ENCODE measurements at places on chromosomes 1 and 21. TPM values are rescaled to one million over a fixed set of nuclear protein-coding genes. Genes with fewer than 3 reads are reported as not detected.
A peak's percentile ranks its signal among the peaks of the same experiment; 100 is the strongest.

The OR2L3 gene
- polyA plus RNA-seq, result not detected

The MTFR1L gene
- 69.9 TPM for polyA plus RNA-seq

The LYST gene
- 67.9 TPM for polyA plus RNA-seq

The OLIG2 gene
- 0.20 TPM for polyA plus RNA-seq

The ASPM gene
- polyA plus RNA-seq, result 0.05 TPM

The KIRREL1 gene
- not detected for polyA plus RNA-seq

The SPRR2B gene
- polyA plus RNA-seq, result not detected

The C1orf94 gene
- not detected for polyA plus RNA-seq

The TLR5 gene
- 58.0 TPM for polyA plus RNA-seq

The SH2D5 gene
- not detected for polyA plus RNA-seq

The RXFP4 gene
- polyA plus RNA-seq, result not detected

The MARK1 gene
- polyA plus RNA-seq, result not detected

The SPATC1L gene
- 6.7 TPM for polyA plus RNA-seq

DNA sequence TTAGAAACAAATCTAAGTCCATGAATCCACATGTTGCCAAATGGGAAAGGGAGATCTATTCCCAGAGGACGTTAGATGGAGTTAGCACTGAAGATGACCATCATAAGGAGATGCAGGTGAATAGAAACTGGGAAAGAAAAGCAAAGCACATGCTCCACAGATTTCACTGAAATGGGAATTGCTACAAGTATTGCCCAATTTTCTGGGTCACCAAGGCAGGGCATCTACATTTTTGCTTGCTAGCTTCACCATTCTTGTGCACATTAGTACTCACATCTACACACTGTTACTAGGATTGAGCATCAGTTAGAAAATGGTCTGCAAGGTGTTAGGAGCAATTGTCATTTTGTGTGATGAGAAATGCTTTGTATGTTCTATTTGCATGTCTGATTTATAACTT, 99.1 kb downstream of the JAK1 start:
- DNase-seq, result no peak

GRCh38 chr1:7265771-7266371, 480.6 kb downstream of the CAMTA1 start:
- no peak for DNase-seq

DNA sequence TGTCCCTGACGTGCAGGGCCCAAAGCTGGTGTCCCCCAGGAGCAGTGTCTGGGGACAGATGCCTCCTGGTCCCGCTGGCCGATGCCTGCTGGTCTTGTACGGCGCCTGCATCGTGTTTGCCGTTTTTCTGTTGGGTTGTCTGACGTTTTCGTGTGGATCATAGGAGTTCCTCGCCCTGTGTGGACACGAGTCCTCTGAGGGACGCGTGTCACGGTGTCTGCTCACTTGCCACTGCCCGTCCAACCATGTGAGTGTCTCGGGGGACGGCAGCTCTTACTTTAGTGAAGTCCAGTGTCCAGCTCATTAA, 7.4 kb downstream of the MIB2 start:
- no peak for DNase-seq

GRCh38 chr1:172540635-172541034, 7.7 kb downstream of the SUCO start:
- DNase-seq, result no peak

- no peak for DNase-seq
Observed at GRCh38 chr1:223652436-223652941, 13.0 kb downstream of the CAPN8 start.

DNA sequence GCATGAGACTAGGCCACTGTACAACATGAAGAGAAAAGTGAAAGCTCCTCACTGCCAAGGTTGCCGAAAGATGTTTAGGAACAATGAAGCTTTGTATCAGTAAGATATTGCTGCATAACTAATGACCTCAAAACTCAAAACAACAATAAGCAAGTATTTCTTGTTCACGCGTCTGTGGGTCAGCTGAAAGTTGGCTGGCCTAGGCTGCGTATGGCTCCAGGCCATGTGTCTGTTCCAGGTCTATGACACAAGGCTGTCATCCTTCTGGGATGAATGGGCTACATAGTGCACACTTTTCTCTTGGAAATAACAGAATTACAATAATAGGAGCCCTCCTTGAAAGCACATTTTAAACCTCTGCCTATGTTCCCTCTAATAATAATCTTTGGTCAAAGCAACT, 515.9 kb downstream of the PLPP3 start:
- no peak for DNase-seq

- DNase-seq, result no peak
Observed at GRCh38 chr1:51355382-51355781, 25.0 kb upstream of the TTC39A start.

- DNase-seq, result no peak
Observed at GRCh38 chr1:161175771-161176453, 1.4 kb downstream of the B4GALT3 start.

GRCh38 chr1:85135392-85135798, 65.4 kb downstream of the SYDE2 start:
- DNase-seq, result no peak

GRCh38 chr21:44992608-44993031, 52.8 kb downstream of the SLX9 start:
- no peak for DNase-seq

- peak; percentile 16 for DNase-seq
Observed at GRCh38 chr1:162391790-162392563, 10.4 kb downstream of the C1orf226 start.

DNA sequence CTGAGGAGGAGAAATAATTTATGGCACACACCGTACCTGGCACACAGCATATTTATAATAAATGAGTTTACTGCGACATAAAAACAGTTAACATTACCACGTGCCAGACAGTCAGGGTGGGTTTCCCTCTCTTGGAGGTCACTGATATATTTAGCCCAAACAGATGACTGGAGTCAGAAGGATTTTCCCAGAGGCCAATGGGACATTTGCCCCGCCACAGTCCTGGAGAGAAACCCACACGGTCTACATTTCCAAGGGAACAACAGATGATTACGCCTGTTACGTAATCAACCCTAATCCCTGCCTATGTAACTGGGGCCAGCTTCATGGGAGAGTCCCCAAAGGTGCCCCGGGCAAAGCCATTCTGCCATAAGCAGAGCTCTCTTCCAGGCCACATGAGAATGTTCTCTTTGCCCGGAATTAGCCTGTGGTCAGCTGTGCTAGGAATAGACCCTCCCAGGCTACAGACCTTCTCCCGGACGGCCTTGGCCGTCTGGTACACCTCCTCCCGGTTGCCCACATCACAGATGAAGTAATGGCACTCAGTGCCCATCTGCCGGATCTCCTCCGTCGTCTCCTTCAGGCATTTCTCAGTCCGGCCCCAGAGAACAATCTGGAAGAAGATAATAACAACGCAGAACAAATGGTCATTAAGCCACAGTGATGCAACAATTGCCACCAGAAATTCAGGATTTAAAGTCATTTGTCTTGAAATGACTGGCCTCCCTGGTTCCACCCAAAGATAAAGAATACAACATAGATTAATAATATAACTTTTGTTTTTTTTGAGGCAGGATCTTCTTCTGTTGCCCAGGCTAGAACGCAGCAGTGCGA, 37.7 kb downstream of the DHRS3 start:
- no peak for DNase-seq

DNA sequence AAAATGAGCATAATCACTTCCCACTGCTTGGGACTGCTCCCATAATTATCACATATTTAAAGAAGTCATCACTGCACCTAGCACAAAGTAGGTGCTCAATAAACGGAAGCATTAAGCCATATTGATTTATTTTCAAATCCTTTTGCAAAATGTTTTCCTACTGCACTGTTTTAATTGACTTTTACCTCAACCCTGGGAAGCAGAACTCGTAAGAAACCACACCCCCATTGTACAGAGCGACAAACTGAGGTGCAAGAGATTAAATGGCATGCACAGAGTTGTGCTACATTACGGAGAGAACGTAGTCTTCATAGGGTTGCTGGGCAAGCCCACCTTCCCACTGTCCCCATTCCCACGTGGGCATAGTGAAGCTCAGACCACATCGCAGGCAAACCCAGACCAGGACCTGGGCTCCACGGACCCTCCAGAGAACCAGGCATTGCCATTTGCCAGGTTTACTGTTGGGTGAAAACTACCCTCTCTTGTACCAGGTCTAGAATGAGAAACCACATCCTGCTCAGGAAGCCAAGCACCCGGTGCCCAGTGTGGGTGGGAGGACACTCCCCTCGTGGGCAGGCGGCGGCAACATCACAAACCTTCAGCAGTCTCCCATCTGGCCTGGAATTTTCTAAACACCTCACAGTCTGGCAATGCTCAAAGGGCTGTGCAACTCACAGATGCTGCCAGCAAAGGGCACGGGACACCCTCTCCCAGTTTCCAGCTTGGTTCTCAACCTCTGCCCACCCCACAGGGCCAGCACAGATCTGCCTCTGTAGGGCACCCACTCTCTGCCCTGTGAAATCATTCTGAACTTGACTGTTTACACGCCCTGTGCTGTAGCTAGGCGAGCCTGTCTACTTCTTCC, 8.2 kb downstream of the IFFO2 start:
- DNase-seq, result no peak

GRCh38 chr1:116682641-116683221, 15.2 kb upstream of the IGSF3 start:
- no peak for DNase-seq

DNA sequence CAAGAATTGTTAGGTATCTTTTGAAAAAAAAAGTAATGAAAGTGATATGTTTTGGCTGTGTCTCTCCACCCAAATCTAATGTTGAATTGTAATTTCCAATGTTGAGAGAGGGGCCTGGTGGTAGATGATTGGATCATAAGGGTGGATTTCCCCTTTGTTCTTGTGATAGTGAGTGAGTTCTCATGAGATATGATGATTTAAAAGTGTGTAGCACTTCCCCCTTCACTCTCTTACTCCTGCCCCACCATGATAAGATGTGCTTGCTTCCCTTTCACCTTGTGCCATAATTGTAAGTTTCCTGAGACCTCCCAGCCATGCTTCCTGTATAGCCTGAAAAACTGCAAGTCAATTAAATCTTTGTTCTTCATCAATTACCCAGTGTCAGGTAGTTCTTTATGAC, 70.7 kb downstream of the XCL2 start:
- no peak for DNase-seq

- no peak for DNase-seq
Observed at GRCh38 chr21:45421846-45422775, 17.1 kb downstream of the COL18A1 start.

GRCh38 chr1:2299131-2299627, 71.1 kb downstream of the SKI start:
- peak; percentile 55 for DNase-seq
